ENCODE measurements at places on chromosomes 13 and 19.

GRCh38 chr13:113857531-113858195 lies 6.2 kb downstream of the GAS6 start:
- no peak for DNase-seq

GRCh38 chr13:44792096-44792495 lies 197.2 kb downstream of the NUFIP1 start:
- DNase-seq = no peak

GRCh38 chr13:20057963-20058362 lies 99.4 kb downstream of the ZMYM2 start:
- DNase-seq = no peak

DNA sequence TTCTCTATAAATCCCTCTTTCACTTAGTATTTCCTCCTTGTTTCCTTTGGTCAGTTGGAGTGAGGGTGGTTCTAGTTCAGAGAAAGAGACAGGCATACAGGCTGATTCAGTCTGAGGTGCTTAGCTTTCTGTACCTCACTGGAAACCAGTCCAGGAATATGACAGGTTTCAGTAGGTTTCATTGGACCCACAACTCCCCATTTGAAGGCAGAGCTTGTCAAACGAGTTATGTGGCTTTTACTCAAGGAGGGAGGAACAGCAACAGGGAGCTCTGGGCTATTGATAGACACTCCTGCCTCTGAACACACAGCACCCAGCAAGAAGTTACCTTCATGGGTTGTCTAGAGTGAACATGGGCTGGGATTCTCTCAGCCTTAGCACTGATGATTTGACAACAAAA lies 14.5 kb downstream of the ACTN4 start:
- no peak for DNase-seq

DNA sequence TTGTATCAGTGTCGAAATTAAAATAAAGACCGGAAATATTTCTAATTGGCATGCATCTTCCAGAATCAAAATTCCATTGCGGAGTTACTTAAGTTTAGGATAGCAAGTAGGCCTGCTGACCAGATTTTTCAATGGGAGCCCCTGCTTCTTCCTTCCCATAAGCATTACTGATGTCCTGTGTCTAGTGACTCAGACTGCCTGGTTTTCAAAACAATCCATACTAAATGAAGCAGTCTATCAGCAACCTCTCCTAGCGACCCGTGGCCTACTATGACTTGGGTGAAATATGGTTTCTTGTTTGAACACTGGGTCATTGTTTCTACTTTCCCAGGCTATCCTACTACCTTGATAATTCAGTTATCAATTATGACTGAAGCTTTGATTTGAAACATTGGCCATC lies 571.6 kb downstream of the TBC1D4 start:
- no peak for DNase-seq

GRCh38 chr13:95444006-95444730 lies 108.4 kb upstream of the CLDN10 start:
- no peak for DNase-seq

DNA sequence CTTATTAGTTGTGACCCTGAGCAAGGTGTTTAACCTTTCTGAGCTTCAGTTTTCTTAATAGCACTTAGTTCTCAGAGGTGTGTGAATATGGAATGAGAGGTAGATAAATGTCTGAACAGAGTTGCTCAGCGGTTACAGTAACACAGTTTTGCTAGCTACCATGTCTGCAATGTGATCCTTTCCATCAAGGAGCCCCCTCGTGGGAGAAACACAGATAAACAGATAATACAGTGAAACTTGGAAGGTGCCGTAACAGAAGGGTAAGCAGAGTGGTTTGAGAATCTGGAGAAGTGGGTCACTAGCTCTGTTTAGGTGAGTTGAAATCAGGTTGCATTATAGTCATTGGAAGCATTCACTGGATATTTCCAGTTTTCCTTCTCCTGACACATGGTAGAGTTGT lies 38.9 kb downstream of the IRS2 start:
- no peak for DNase-seq

- DNase-seq = no peak
Observed at GRCh38 chr13:64767054-64767453, 2463.1 kb downstream of the PCDH9 start.

DNA sequence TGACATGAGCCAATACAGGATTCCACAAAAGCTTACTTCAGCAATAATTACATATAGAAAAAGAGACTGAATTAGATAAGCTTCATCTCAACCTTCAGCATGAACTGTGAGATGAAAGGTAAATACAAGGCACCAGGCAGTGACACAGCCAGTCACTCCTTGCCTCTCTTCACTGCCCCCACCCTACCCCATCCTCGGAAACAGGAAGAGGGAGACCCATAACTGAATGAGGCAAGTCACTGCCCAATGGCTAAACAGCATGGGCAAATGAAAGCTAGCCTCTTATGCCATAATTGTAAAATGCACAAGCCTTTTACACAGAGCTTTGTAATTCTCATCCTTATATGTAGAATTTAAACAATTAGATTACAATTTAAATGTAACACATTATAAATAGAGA lies 1.7 kb downstream of the ZNF160 start:
- DNase-seq = no peak

GRCh38 chr19:5692723-5693194 lies 2.7 kb downstream of the RPL36 start:
- no peak for DNase-seq

DNA sequence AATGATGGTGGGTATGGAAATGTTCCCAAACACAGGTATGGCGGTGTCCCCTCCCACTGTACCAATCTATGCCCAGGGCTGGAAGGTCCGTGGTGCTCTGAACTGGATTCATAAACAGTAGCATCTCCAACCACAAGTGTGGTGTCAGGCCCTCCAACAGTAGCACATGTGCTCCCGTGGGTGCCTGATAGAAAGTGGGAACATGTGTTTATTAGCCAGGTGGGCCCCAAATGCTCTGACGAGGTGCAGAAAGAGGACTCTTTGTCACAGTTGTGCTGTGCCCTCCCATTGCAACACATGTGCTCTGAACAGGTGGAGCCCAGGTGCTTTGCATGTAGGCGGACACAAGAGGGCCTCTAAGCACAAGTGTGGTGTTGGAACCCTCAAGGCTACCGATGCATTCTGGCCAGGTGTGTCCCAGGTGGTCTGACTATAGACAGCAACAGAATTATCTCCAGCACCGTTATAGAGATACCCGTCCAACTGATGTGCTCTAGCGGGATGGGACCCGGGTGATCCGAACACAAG lies 75.4 kb upstream of the ZNF30 start:
- DNase-seq = no peak

- no peak for DNase-seq
Observed at GRCh38 chr19:49924004-49924880, 4.8 kb upstream of the ATF5 start.

DNA sequence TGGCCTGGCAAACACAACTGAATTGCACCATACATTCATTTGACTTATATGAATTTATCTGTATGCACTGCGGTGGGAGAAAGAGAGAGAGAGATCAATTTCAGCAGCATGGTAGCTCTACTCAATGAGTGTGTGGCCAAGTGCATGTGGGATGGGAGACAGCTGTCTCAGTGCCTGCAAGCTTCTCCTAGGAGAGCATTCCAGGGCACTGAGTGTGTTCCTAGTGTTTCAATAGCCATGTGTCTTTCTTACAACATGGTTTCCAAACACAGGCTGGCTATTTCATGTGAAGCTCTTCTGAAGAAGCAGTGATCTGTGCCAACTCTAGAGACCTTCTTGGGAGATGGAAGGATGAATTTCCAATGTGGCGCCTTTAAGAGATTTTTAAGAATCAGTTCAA lies 43.5 kb downstream of the NEK5 start:
- DNase-seq = no peak

- no peak for DNase-seq
Observed at GRCh38 chr13:102816708-102817107, 17.8 kb downstream of the BIVM start.

DNA sequence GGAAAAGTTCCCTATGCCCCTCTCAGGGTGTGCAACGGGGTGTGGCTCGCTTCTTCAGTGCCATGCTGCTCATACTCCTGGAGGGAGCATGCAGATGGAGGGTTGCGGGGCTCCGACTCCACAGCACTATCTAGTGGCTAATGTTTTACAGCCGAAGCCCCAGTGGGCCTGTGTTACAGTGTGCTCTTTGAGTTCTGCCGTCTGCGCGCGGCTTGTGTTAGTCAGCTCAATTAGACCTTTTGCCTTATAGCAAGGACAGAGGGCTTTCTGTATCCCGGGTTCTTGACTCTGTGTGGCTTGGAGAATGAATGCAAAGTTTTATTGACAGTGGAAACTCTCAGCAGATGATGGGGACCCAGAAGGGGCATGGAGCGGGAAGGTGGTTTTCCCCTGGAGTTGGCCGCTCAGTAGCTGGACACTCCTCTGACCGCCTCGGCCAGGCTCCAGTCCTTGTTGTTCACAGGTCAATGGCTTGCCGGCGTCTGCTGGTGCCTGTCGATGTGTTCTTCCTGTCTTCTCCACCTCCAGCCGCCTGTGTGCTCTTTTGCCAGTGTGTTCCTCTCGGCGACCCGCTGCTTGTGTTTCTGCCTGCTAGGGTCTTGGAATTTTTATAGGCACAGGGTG lies 383.4 kb downstream of the LMO7 start:
- no peak for DNase-seq

GRCh38 chr13:80010286-80010831 lies 330.6 kb downstream of the SPRY2 start:
- no peak for DNase-seq

DNA sequence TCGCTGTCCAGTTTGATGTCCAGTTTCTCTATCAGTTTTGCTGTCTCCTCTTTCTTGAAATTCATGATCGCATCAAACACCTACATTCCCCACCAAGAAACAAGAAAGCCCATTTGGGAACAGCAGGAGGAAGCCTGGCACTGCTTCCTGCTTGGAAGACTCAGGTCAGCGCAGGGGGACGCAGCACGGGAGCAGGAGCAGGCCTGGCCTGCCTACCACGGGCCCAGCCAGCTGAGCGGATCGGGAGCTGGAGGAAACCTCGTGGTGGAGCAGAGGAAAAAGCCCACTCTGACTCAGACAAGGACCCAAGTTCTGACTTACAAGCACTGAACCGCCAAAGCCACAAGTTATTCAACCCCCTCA lies 3.9 kb downstream of the EEF2 start:
- no peak for DNase-seq

GRCh38 chr19:35689836-35690235 lies 14.5 kb upstream of the ZBTB32 start:
- DNase-seq = no peak

DNA sequence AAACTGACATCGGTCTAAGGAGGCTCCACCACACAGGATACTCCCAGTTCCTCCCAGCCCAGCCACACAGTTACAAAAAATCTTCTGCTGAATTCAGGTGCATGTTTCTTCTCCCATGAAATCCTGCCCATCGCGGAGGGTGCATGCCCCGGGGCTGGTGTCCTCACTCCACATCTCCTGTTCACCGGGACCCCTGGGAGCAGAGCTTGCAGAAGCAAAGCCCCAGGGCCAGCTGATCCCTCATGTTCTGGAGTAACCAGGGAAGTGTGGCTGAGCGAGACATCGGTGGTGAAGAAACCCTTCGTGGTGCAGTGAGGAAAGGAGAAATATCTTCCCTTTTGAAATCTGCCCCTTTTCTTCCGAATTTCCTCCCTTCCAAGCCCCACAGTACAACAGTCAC lies 904 bp upstream of the SIGLEC9 start:
- no peak for DNase-seq

DNA sequence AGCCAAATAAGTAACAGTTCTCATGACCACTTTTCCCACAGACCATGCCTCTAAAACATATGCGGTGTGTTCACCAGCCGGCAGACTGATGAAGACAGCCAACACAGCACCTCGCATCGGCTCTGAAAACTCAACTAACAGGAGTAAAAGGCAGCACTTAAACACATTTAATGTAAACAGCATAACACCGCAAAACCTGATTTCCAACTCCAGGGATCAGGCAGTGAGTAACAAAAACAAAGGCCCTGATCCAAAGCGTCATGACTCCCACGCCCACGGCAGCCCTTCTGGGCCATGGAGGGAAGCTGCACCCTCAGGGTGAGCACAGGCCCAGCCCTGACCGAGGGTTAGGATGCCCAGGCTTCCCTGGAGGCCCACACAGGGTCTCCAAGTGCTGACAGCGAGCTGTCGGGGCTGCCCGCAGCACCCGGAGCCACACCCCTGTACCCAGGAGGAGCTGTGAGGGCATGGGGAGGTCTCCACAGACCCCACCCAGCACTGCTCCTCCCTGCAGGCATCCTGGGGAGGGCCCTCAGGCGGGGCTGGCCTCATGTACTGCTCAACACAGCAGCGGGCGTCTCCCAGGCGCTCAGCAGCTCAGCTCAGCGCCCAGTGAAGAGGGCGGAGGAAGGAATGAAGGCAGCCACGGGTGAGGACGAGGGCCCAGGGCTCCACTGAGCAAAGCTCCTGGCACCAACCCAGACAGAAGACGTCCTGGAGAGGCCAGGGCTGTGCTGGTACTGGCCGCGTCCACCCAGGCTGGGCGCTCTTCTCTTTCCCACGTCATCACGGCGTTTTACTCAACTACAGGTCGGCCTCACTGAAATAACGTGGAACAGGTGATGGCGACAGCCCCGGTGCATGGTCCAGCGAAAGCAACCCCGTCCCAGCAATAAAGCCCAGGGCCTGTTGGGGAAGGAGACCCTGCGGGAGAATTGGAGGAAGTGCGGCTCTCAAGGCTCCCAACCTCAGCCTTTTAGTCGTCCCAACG lies 53.7 kb downstream of the RASA3 start:
- no peak for DNase-seq

- DNase-seq = no peak
Observed at GRCh38 chr19:45145270-45146189, 15.3 kb downstream of the NKPD1 start.

- DNase-seq = no peak
Observed at GRCh38 chr19:28066988-28067387, 1146.0 kb downstream of the UQCRFS1 start.

DNA sequence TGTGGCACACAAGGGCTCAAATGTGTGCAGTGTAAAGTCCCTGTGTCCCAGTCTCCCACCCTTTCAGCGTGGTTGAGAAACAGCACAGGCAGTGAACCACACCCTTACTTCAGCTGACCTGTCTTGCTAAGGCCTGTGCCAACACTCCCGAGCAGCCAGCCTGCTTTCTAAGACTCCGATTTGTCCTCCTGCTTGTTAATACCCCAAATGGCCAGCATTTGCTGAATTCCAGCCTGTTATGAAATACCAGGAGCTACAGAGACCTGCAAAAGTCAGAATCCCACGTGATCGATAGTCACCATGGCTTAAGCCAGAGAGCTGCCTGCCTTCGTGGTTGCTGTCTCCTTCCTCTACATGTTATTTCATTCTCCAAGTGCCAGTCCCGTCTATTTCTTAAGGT lies 200.5 kb downstream of the FGF9 start:
- no peak for DNase-seq

Data from stimulated activated CD8-positive, alpha-beta memory T cell treated with anti-CD3 and anti-CD28 coated beads, Interleukin-15, amount 100 ng/mL, for 24 hours (primary cell).